ENCODE measurements at places on chromosomes 6 and 20.

DNA sequence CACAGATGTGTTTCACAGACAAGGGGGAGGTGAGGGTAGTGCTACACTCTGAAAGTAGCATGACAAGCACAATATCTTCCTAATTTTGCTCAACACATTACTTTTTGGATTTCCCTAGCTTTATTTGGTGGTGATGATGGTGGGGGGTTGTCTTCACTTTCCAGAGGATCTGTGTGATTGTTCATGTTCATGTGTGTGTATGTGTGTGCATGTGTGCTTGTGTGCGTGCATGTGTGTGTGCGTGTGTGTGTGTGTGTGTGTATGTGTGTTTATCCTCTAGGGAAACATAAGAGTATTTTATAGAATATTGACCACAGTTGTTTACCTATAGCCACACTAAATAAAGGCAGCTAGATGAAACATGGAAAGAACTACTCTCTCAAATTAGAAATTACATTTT lies 183.8 kb upstream of the EYA4 start:
- DNase-seq: no peak

GRCh38 chr6:13763740-13764381 lies 50.5 kb downstream of the MCUR1 start:
- DNase-seq: no peak

DNA sequence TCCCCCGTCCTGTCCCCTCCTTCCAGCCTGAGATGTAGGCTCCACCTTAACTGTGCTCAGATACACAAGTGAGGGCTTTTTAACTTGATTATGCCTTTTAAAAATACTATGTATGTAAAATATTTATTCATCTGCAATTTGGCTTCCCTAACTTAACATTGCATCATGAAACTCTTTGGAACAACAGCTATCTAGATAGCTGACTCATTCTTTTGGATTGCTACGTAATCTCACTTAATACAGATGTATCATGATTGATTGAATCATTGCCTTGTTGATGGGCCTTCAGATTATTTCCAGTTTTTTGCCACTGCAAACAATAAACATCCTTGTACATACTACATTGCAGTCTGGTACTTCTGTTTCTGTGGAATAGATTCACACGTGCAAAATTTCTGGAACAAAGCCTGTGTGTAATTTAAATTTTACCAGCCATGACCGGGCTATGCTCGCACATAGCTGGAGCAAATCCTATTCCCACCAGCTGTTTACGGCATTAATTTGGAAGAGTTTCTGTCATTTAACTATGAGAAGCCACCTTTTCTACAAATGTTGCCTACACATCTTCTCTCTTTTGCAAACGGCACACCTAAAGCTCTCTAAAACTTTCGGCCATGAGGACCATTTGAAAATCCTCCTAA lies 6.5 kb downstream of the PRND start:
- no peak for DNase-seq

DNA sequence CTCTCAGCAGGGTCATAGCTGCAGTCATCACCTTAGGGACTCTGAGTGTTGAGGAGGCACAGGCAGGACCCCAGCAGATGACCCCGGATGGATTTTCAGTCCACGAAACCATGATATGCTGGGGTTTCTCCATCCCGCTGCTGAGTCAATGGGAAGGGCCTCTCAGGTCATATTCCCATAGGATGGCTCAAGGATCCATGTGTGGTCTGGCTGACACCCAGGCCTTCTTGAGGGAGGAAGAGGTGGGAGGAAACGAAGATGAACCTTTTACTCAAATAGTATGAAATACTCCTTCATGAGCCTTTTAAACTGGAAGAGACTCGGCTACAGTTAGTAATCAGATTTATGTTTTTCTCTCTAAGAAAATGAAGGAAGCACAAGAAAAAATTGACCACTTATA lies 10.3 kb upstream of the RALY start:
- DNase-seq: no peak

DNA sequence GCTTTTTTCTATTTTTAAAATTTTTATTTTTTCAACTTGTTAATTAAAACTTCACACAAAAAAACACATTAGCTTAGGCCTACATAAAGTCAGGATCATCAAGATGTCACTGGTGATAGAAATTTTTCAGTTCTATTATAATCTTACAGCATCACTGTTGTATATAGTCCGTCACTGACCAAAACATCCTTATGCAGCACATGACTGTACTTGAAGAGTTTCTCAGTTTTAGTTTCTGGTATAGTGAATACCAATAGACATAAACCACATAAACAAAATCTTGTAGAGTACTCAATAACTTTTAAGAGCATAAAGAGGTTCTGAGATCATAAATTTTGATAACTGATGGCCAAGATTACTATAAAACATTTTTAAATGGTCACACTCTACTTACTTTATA lies 71.8 kb downstream of the ASCC3 start:
- DNase-seq: no peak

GRCh38 chr6:121395736-121396135 lies 39.7 kb upstream of the GJA1 start:
- no peak for DNase-seq

- no peak for DNase-seq
These were observed 712.0 kb upstream of the NRSN1 start for GRCh38 chr6:23414051-23414445.

- DNase-seq: no peak
These were observed 92.4 kb downstream of the SCML4 start for GRCh38 chr6:107731422-107732319.

DNA sequence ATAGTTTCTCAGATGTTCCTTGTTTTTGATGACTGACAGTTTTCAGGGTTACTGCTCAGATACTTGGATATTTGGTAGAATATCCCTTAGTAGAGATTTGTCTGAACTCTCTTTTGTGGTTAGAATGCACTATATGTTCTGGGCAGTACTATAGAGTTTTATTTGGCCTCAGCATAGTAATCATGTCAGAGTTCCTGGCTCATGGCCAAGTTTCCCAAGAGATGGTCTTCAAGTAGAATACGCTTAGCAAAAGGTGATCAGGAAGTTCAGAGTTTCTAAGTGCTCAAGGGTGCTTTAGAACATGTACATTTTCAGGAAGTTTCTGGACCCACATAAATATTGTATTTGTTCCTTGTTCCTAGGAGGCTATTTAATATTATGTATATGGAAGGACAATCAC lies 1209.7 kb upstream of the GJE1 start:
- DNase-seq: no peak

- no peak for DNase-seq
These were observed 47.7 kb downstream of the GJA10 start for GRCh38 chr6:89941763-89942497.

DNA sequence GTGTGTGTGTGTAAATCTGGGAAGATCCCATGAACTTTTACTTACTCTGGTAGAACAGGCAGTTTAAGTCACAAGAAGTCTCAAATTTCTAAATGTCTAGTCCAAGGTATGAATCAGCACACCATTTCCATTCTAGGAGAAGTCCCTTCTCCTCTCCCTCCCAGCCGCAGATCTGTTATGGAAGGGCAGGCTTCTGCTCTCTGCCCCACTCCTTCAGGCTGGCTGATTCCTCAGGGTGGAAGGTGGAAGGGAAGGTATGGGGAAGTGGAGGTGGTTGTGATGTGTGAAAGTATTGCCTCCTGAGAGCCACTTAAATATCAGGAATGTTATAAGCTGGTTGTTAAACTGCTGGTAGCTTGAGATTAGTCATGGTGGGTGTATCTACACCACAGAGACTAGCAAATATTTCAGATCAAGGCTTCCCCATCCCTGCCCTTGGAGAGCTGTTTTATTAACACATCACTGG lies 44.5 kb upstream of the LAMA4 start:
- DNase-seq: no peak

DNA sequence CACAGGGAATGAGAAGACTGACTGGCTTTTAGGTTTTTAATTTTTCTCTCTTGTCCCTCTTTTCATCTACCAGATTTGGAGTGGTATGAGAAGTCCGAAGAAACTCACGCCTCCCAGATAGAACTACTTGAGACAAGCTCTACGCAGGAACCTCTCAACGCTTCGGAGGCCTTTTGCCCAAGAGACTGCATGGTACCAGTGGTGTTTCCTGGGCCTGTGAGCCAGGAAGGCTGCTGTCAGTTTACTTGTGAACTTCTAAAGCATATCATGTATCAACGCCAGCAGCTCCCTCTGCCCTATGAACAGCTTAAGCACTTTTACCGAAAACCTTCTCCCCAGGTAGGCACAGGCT lies 644 bp downstream of the MAD2L1BP start:
- DNase-seq: no peak

- no peak for DNase-seq
These were observed 77.9 kb upstream of the BMP5 start for GRCh38 chr6:55953335-55953734.

- no peak for DNase-seq
These were observed 52.8 kb upstream of the CITED2 start for GRCh38 chr6:139427199-139427598.

- DNase-seq: peak; percentile 79
These were observed 22.7 kb upstream of the TMEM181 start for GRCh38 chr6:158536891-158537798.

DNA sequence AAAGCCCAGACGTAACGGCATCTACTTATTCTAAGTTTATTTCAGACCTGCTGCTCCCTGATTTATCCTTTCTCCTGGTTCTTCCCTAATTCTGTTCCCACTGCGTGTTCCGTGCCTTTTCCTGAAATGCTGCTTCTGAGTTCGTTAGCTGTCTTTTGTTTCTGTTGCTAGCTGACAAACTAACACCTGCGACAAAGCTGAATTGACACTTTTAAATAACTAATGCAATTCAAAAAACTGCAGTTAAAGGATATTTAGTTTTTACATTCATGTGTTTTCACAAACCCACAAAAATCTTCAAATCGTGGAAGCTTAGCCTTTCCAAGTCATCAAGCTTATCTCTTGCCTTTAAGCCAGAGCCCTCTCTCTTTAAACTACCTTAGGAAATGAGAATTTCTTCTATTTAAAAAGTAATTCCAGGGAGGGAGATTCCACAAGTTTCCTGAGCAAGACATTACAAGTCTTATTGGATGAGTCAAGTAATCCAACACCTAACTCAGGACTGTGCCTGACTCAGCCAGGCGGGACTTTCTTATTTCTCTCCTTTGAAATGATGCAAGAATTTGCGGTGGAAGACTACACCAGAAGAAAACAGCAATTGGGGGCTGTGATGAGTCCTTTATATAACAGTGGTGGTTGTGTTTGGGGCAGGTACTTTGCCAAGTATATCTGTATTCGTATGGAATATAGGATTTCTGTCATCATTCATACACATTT lies 6.3 kb downstream of the ADTRP start:
- DNase-seq: no peak

GRCh38 chr6:89862698-89863097 lies 31.6 kb upstream of the GJA10 start:
- no peak for DNase-seq

GRCh38 chr20:41118632-41119031 lies 18.7 kb upstream of the PLCG1 start:
- no peak for DNase-seq

All from BE2C (cell line).